ENCODE measurements at places on chromosomes 2 and 18.
A peak's percentile ranks its signal among the peaks of the same experiment; 100 is the strongest.

DNA sequence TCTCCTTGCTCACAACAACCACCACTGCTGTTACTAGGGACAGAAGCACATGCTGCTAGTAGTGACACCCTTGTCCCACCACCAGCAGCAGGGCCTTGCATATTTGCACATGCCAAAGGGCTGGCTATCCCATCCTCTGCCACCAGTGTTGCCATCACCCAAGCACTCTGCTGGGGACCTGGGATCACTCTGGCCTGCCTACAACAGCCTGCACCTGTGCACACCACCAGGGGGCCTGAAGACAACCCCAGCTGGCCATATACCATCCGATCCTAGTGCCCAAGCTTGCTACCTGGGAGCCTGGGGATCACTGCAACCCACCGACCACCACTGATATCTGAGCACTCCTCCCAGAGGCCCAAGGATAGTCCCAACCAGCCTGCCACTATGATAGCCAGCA lies 99.9 kb upstream of the FANCL start:
- DNase-seq = no peak

DNA sequence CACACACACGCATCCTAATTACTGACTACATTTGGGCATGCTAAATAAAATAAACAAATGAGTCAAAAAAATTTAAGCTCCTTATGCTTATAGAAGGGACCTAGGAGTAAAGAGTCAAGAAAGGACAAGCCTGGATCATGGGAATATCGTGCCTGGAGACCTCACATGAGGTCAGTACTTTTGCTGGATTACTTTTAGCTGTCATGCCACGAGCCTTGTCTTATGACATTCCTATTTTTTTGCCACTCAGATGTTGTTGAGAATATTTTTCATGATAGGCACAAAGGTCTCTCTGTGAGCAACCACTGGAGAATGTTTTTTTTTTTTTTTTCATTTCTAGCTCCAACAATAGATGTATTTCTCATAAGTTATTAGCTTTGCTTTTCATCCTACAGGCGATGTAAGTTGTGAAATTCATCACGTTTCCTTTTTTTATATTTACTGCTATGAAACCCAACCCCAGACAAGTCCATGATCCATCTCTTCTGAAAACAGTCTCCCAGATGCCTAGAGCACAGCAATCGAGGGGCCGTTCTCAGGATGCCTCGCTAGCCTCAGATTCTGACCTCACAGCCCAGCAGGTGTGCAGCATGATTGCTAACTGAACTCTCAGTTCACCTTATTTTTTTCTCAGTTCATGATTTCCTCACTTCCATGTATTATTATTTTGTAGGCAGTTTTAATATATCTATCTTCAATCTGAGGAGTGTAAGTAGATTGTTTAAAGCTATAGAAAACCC lies 464.5 kb downstream of the IRS1 start:
- DNase-seq = no peak

DNA sequence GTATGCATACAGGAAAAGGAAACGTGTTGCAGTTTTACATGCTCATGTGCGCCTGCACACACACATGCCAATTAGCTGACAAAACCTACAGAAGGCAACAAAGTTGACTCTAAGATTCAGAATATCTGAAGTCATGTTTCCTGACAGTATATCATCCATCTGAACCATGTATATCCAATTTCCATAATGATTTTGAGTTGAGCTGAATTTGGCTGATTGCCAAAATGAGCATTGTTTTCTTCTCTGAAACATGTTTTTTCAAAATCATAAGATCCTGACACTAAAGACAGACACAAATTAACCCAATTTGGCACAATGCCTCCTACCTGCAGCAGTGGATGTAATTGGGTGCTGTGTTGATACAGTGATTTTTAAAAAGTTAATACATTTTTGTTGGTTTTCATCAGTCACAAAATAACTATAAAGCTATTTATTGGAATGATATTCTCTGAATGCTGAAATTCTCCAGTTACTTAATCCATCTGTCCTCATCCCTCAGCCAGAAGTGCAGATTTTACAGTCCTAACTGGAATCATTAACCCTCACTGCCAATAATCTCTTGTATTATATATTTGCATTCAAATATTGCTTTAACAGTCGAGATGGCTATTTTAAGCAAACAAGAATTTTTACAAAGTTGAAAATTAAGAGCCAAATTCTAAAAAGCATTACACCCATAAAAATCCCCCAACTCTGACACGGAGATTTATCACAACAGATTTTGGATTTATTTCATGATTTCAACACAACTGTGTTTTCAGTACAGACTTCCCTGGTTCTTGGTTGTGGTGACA lies 161.7 kb upstream of the LMAN1 start:
- no peak for DNase-seq

DNA sequence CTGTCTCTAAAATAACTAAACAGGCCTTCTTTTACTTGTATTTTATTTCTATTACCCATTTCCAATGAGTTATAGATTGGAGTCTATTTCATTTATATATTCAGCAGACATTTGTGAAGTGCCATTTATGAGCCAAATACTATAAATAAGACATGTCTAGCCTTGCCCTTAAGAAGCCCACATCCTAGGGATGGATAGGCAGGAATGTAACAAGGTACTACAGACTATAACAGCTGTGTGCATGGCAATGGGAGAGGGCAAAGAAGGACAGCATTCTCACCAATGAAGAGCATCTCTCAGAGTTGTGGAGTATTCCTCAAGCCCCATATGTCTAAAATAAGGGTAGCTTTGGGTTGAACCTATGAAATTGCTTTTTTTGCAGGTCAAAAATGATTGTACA lies 161.9 kb upstream of the RASGRP3 start:
- DNase-seq = no peak

DNA sequence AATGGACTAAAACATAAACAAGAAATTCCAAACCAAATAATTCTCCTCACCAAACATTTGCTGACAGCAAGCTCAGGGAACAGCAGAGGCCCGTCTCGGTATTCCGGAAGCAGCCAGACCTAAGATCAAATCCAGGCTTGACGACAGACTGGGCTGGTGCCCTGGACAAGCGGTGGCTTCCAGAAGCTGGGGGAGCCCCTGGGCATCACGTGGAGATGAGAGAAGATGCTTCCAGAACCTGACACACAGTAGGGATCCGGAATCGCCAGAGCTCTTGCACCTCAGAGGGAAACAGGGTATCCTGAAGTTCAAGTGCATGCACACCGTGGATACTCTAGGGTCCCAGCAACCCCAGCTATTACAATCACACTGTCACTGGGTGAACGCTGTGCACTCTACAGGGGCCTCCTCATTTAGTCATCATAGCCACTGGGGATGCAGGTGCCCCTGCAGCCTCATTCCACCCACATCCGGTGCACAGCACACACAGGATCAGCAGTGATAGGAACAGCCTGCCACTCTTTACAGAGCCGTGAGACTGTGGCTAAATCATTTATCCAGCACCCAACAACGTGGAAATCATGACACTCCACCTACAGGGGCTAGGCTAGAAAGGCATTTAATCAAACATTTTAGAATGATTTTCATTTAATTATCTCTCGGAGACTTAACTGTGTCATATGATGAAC lies 102.6 kb downstream of the HDAC4 start:
- DNase-seq = peak; percentile 71

DNA sequence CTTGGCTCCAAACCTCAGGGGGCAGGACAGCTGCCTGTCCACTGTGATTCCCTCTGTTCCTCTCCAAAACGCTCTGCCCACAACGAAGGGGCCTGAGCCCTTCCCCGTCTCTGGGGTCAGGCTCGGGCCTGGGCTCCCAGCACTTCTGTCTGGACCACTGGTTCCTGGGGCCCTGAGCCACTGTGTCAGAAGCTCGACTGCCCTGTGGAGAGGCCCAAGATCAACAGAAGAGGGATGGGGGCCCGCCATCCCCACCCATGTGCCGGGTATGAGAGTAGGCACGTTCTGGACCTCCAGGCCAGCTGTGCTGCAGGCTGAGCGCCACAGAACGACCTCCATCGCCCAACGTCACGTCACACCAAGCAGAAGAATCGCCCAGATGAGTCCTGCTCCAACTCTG lies 119.9 kb upstream of the HS6ST1 start:
- no peak for DNase-seq

- DNase-seq = no peak
These were observed 58.8 kb downstream of the RNF144A start for GRCh38 chr2:6975988-6976387.

DNA sequence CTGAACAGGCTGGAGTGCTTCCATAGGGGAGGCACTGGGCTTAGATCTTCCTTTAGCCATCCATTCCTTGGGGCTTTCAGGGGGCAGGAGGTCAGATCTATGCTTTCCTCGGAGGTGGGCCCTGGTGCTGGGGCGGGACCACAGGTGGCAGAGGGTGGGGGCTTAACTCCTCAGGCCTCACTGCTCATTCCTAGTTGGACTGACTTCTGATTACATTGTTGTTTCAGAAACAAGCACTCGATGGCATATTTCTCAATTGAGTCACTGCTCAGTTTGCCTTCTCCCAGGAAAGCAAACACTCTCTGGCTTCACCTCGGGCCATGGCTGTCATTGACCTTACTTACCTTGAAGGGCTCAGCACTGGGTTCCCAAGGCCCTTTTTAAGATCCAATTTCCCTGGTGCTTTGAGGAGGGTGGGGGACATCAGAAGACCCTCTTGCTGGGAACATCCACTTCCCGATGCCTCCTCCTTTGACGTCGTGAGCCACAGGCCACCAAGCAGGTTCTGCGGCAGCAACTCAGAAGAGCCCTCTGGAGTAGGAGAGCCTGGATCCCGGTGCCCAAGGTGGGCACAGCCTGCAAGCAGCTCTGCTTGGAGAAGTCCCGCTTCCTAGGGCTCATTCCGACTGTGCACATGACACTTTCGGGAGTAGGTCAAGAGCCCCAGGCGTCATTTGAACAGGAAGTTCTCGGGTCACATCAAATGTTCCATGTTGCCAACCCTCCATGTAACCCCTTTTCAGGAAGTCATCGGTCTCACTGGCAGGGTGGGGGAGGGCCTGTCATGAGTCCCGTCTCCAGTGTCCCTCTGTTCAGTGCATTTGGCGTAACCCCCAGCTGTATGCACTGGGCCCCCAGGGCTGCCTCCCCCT lies 40.6 kb downstream of the SDC1 start:
- DNase-seq = no peak

- no peak for DNase-seq
These were observed 509.0 kb upstream of the SLC39A10 start for GRCh38 chr2:195148004-195148403.

DNA sequence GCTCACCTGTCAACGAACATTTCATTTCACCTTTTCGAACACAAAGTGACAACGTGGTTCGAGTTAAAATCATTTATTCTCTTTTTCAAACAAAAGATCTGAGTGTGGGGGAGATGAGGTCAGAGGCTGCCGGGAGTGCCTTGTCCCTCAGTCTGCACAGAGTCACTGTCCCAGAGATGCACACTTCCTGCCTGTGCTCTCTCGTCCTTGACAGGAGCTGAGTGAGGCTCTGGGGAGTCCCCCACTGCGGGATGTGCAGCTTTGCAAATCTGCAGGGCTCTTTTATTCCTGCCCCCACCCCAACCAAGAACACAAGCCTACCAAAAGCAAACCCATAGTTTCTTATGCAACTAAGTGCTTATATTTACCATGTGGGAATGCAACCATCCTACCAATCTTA lies 497.8 kb downstream of the EIPR1 start:
- DNase-seq = no peak

DNA sequence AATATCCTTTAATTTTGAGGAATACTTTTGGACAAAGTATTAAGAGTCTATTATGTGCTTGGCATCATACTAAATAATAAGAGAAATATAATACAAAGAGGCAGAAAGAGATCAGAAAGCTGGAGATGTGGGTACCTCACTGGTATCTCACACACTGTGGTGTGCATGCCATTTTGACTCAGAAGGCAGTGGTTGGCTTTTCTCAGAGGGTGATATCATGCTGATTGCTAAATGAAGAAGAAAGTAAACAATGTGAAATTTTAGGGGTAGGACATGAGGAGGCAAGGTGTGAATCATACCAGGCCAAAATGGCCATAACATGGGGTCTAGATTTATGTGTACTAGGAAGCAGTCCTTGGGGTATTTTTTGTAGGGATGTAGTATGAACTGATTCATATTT lies 16.6 kb upstream of the SPOPL start:
- DNase-seq = no peak

DNA sequence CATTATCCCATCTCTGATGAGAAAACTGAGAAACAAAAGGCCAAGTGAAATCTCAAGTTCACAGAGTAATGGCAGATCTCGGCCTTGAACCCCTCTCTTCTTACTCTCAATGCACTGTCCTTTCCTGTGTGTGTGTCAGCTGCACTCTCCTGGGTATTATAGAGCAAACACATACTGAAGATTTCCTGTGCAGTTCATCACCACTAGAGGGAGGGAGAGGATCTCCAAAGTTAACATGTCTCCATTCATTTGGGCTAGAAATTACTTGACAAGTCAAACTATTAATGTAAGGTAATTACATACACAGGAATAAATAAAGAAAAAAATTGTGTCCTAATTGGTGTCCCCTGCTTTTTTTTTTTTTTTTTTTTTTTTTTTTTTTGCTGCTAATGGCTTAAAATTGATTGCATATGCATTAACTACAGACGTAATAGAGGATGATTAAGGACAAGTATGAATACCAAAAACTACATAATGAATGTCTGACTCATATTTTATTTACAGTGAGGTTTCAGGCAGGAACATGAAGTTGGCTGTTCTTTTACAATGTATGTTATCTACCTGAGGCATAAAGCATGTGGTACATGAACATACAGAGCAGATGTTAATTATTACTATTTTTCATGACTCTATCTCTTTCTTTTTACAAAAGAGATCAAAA lies 269.2 kb downstream of the NYAP2 start:
- DNase-seq = no peak

DNA sequence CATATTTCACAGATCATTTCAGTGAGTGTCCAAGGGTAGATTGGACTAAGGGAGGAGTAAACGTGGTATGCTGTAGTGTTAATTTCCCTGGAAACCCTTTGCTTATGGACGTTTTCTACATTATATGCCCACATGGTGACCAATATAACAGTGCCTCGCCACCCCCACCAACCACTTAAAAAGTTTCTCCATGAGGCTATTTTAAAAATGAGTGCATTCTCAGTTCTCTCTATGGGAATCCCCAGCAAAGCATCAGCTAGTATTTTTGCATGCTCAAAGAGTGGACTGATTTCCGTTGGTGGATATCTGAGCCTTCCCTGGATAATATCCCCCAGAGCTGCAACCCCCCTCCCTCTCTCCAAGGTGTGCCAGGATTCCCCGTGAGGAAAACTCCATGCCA lies 73.2 kb downstream of the TGFA start:
- no peak for DNase-seq

DNA sequence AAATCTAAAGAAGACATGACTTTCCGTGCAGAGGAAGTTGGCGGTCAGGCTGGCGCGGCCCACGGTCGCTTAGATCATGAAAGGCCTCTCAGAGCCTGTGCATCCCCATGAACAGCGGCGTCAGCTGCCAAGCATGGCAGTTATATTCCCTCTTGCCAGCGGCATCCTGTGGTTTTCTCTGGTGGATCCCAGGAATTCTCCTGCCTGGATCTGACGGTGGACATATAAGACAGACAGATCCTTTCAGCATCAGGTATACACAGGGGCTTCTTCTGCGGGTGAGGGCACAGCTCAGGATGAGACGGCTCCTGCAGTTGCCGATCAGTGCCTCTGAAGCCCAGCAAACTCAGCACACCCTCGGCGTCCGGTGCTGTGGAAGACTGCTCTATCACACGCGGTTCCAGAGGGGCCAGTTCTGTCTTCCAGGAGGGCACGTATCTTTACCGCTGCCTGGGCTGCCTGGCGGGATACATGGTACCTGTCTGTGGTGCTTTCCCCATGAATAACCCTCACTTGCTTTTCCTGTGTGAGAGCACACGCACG lies 157.8 kb downstream of the LDLRAD4 start:
- peak; percentile 43 for DNase-seq

Data from activated effector memory CD4-positive, alpha-beta T cell treated with Interleukin-2 at 50 U/mL for 16 hours (primary cell).